ENCODE measurements at places on chromosomes 2 and 18.

- DNase-seq = no peak
Observed at GRCh38 chr2:186584053-186584452, 5.8 kb upstream of the ITGAV start.

GRCh38 chr18:48540251-48541025 is 1.6 kb downstream of the CTIF start:
- DNase-seq = no peak

DNA sequence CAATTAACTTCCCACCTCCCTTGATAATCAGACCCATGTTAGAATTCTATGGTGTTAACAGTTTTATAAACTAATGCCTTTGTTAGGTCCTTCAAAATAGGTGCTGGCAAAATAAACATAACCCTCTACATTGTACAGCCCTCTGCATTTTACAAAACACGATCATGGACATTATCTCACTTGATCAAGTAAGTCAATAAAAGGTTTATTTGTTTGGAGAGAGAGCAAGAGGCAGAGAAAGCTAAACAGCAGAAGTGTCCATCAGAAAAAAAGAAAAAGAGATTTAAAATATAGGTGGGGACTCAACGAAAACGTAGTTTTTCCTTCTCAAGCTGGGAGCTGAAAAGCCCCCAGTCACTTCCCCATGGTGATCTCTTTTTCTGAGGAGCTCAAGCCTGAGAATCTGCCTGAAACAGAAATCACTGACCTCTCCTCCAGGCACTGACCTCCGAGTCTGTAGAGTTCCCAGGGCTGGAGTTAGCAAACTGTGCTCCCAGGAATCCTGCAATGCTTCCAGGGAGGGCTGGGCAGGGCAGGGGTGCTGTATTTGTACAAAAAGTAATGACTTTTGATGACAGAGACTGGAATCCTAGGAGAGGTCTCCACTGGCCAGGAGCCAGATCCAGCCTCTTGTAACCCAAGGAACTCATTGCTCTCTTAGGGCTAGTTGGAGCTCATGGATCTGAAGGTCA is 137.8 kb upstream of the KLHL29 start:
- no peak for DNase-seq

DNA sequence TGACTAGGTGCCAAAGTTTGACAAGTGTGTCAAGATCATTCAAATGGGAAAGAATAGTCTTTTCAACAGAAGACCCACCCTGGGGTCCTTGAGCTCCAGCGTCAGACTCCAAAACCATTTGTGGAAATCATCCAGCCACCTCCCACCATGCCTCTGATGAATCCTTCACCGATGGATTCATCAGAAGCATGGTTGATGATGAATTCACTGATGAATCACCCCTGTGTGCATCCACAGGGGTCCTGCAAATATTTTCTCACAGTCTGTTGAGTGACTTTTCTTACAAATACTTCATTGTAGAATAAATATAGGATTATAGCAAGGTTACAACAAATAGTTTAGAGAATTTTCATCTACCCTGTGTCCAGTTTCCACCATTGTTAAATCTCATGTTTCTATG is 4.3 kb downstream of the UGT1A9 start:
- DNase-seq = no peak

DNA sequence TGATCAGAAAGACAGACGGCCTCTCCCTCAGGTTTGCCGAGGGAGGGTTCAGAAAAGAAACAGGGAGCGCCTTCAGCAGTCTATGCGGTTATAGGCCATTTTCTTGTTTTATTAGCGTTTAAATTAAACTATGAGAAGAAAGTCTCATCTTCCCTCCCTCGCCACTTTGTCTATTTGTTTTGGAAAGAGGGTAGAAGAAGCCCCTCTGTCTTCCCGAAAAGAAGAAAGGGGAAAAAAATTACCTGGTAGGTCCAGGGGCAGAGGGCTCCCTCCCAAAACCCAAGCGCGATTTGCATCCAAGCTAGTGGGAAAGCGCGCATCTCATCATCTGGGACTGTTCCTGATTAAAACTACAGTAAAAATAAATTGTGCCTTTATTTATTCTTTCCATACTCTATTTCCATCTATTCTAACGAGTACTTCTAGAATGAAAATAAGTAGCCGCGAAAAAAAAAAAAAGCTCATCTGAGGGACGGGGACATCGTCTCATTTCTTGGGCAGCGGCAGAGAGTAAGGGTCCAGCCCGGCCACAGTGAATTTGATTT is 2.4 kb downstream of the PAX8 start:
- DNase-seq = no peak

GRCh38 chr2:86274265-86274917 is 63.0 kb downstream of the REEP1 start:
- no peak for DNase-seq

DNA sequence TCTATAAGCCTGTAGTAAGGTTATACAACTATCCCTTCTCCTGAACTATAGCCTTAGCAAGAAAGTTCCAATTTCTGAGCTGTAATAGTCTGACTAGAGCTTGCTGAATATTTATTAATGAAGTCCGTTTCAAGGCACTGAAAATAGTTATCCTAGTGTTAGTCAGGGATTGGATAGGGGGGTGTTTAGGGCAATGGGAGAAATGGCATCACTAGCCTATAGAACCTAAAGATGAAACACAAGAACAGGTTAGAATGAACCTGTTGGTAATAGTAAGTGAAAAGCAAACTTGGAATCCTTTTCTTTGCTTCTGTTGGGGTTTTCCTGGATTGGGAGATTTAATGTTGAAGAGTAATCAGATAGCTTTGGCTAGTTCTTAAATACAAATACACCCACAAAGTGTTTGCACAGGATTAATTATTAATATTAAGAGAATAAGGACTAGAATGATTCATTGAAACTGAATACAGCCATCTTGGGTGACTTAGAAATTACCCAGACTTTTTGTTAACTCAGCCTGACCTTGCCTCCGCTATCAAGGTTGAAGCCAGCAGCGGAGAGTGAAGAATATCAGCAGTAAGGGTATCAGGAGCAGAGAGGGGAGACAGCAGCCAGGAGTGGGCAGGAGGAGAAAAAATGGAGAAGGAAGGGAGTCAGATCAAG is 14.4 kb downstream of the CCNT2 start:
- no peak for DNase-seq

GRCh38 chr18:63518178-63519012 is 23.8 kb upstream of the SERPINB12 start:
- peak; percentile 91 for DNase-seq

GRCh38 chr2:149463328-149464002 is 124.1 kb downstream of the MMADHC start:
- no peak for DNase-seq

- no peak for DNase-seq
Observed at GRCh38 chr2:76044701-76045100, 334.0 kb upstream of the GCFC2 start.

All from NCI-H1417 treated with DMSO at 0.1 percent for 48 hours (cell line).